ENCODE measurements at places on chromosomes 13 and 19.

DNA sequence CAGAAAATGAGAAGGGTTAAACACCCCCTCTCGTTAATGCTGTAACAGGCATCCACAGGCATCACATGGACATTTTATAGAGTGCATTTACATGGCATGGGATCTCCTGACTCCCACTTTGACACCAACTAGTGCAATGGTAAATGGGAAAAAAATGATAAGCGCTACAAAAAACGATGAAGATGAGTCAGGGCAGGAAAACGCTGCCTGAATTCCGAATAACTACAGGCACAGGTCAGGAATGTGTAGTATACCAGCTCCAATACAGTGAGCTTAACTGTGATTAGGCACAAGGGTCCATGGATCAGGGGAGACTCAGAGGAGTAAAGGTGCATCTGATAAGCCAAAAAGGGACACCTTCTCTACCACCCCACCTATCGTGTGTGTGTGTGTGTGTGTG lies 223.6 kb downstream of the FOXO1 start:
- no peak for DNase-seq

DNA sequence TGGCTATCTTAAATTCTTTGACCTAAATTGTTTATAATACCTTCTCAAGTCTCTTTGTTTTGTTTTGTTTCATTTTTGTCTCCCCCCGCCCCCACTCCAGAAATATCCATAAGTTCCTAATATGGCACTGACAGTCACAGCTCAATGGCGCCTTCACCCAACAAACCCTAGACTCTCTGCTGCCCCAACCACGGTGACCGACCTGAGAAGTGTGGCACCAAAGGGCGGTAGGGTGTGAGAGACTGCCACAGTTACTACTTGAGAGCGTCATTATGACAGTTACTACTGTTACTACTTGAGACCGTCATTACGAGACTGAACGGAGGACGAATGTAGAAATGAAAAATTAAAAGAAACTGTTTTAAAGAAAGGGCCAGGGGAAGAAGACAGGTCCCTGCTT lies 34.4 kb upstream of the PSPC1 start:
- no peak for DNase-seq

- DNase-seq: no peak
These were observed 138.3 kb upstream of the RFC3 start for GRCh38 chr13:33679658-33680012.

GRCh38 chr13:80168089-80168850 lies 172.7 kb downstream of the SPRY2 start:
- DNase-seq: no peak

GRCh38 chr19:33397536-33398360 lies 24.2 kb downstream of the CEBPG start:
- peak; percentile 68 for DNase-seq

DNA sequence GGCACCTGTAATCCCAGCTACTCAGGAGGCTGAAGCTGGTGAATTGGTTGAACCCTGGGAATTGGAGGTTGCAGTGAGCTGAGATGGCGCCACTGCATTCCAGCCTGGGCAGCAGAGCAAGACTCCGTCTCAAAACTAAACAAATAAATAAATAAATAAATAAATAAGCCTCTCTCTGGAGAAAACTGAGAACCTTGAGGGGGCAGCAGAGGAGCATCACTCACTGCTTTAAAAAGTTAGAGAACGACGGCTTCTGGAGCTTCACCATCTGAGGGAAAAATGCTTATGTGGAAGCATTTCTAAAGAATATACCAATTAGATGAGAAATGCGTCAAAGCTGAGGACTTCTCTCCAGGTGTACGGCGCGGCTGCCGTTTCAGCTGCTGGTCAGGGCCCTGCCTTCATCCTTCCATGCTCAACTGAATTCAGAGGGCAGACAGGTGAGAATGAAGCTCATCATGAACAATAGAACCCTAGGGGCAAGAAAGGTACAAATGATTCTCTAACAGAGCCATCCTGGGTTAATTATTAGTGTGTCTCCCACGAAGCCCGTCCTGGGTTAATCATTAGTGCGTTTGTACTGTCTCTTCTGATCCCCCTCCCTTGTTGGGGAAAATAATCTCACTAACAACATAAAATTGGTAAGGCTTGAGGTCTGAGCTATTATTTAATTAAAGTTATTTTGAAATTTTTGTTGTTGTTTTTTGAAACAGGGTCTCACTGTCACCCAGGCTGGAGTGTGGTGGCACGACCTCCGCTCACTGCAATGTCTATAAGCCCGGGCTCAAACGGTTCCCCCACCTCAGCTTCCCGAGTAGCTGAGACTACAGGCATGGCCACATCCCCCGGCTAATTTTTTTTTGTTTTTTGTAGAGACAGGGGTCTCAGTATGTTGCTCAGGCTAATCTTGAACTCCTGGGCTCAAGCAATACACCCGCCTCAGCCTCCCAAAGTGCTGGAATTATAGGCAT lies 80.1 kb downstream of the IPO5 start:
- no peak for DNase-seq
